ENCODE measurements at places on chromosomes 5 and 9. TPM values are rescaled to one million over a fixed set of nuclear protein-coding genes. Genes with fewer than 3 reads are reported as not detected.
A peak's percentile ranks its signal among the peaks of the same experiment; 100 is the strongest.

The CCNJL gene
- 17.4 TPM for total RNA-seq

- H3K4me1 ChIP-seq = no peaks in the 10 kb centered on the region
- H3K27ac ChIP-seq = no peak overlapping the region
Measured at GRCh38 chr9:135280666-135281065, 193.2 kb downstream of the OLFM1 start.

GRCh38 chr5:56677690-56678305 lies 137.6 kb upstream of the MAP3K1 start:
- H3K4me3 ChIP-seq = no peak overlapping the region
- no peaks in the 10 kb centered on the region for H3K4me1 ChIP-seq
- H3K27ac ChIP-seq = no peak overlapping the region
- no peak for DNase-seq
- H3K27me3 ChIP-seq = peaks cover 7% of the 10 kb centered on the region

DNA sequence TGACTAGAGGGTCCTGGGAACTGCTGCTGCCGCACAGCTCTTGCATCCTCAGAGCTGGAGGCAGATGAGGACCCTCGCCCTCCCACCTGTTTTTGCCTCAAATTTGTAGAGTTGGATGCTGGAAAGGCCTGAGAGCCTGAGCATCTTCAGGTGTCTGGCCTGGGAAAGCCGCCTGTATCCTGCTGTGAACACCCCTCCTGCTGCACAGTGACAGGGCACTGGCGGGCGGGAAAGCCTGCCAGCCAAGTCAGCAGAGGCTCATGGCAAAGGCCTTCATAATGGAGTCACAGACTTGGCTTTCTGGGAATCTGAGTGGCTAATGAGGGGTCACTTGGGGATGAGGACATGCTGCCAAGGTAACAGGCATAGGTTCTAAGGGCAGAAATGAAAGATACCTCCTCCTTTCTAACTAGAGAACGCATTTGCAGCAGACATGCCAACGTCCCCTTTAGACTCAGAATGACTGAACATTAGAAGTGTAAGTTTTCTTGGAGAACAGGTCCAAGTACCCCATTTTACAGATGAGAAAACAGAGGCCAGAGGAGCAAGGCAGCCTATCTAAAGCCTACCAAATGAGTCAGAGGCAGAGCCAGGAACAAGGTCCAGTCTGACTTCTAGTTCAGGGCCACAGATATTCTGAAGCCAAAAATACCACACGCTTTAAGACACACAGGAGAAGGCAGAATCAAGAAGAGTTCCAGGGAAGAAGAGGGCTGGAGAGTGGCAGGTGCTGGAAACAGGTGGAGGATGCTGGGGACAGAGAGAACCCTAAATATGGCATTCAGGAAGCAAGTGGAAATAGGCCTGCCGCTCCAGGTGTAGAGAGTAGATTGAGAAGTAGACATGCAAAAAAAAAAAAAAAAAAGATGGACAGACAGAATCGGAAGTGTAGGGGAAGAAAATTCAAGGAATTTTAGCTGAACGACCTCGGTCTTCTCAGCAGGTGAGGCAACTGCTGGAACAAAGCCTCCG lies 44.1 kb downstream of the EPB41L4B start:
- H3K36me3 ChIP-seq = no peaks in the 10 kb centered on the region
- H3K4me1 ChIP-seq = no peaks in the 10 kb centered on the region
- no peaks in the 10 kb centered on the region for H3K27me3 ChIP-seq
- H3K27ac ChIP-seq = no peak overlapping the region
- DNase-seq = no peak

DNA sequence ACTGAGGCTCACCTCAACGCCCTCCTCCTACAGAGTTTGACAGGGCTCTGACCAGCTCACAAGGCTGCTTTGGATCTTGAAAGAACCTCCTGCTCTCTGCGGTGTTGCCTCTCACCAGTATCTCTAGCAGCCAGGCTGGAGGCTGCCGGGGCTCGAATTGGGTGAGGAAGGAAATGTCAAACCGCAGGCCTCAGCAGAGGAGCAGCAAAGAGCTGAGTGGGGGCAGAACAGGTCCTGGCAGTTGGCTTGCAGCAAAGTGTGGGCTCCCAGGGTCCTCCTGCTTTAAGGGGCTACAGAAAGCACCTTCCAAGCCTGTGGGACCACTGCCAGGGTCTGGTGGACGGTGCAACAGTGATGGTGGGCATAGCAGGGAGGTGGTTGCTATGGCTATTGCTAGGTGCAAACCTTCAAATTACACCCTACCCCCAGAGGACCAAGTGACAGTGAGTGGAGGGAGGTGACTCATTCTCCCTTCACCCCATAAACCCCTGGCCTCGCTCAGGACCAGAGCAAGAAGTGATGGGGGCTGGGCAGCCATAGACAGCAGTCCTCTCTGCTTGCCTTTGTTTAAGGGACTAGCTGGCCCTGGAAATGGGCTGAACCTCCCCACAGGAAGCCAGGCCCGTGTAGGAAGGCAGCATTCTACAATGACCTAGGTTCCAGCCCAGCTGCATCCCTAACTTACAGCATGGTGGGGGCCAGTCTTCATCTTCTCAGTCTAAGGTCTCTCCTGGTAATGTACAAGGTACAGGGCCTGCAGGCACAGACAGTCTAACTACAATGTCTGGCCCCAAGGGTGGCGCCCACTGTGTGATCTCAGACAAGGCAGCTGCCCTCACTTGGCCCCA lies 18.7 kb downstream of the LCP2 start:
- DNase-seq = no peak
- H3K27ac ChIP-seq = no peak overlapping the region
- H3K36me3 ChIP-seq = no peaks in the 10 kb centered on the region
- H3K4me3 ChIP-seq = no peak overlapping the region

The SH3TC2 gene
- total RNA-seq = 4.3 TPM

- H3K27ac ChIP-seq = no peak overlapping the region
- DNase-seq = no peak
- H3K4me3 ChIP-seq = no peak overlapping the region
- H3K27me3 ChIP-seq = no peaks in the 10 kb centered on the region
- H3K4me1 ChIP-seq = no peaks in the 10 kb centered on the region
Measured at GRCh38 chr5:30401479-30402058, 791.9 kb upstream of the CDH6 start.

The PLEKHG4B gene
- total RNA-seq = not detected

DNA sequence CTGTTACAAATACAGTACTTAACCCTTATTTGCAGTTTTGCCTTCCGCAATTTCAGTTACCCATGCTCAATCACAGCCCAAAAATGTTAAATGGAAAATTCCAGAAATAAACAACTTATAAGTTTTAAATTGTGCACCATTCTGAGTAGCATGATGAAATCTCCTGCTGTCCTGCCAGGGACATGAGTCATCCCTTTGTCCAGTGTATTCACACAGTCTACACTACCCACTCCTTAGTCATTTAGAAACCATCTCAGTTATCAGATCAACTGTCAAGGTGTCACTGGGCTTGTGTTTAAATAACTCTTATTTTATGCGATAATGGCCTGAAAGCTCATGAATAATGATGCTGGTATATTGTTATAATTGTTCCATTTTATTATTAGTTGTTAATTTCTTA lies 95.8 kb downstream of the PLCXD3 start:
- H3K4me1 ChIP-seq = no peaks in the 10 kb centered on the region
- H3K36me3 ChIP-seq = no peaks in the 10 kb centered on the region
- no peak overlapping the region for H3K27ac ChIP-seq
- DNase-seq = peak; percentile 24

DNA sequence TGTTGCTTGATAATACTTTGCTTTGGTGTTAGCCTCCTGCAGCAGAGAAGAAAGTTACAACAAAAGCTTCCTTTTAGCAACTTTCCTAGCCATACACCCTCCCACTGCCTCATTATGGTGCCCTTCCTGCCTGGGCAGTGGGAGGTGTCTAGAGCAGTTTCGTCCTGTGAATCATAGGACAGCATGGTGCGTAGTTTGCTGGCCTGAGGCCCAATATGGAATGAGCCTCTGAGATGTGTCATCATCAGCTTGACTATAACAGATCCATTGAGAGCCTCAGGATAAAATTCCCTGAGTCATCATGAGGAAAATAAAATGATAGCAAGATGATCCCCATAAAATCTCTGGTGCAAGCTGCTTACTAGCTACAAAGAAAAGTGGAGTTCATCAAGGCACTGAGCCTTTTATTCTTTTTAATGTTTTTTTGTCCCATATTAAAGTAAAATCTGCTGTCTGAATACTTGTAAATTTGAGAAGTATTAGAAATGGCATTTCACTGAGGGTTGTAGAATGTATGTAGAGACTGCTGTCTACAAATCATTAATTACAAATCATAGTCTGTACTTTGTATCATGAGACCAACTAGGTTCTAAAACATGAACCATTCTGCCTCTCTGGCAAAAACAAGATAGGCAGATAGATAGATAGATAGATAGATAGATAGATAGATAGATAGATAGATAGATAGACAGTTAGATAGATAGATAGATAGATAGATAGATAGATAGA lies 303.0 kb upstream of the PDE4D start:
- peaks cover 8% of the 10 kb centered on the region for H3K4me1 ChIP-seq
- no peaks in the 10 kb centered on the region for H3K27me3 ChIP-seq
- H3K27ac ChIP-seq = no peak overlapping the region
- H3K36me3 ChIP-seq = no peaks in the 10 kb centered on the region

The WNT8A gene
- total RNA-seq = not detected

DNA sequence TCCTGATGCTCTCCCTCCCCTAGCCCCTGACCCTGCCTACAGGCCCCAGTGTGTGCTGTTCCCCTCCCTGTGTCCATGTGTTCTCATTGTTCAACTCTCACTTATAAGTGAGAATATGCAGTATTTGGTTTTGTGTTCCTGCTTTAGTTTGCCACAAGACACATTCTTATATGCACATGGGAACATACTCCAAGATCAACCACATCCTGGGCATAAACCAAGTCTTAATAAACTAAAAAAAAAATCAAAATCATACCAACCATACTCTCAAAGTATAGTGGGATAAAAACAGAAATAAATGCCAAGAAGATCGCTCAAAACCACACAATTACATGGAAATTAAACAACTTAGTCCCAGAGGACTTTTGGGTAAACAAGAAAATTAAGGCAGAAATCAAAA lies 11.2 kb upstream of the ZCCHC9 start:
- H3K4me3 ChIP-seq = no peak overlapping the region
- no peak for DNase-seq
- no peaks in the 10 kb centered on the region for H3K36me3 ChIP-seq
- no peak overlapping the region for H3K27ac ChIP-seq
- H3K4me1 ChIP-seq = no peaks in the 10 kb centered on the region
- H3K27me3 ChIP-seq = no peaks in the 10 kb centered on the region

GRCh38 chr9:2771087-2771486 lies 53.8 kb downstream of the KCNV2 start:
- no peaks in the 10 kb centered on the region for H3K4me1 ChIP-seq
- H3K4me3 ChIP-seq = no peak overlapping the region
- H3K36me3 ChIP-seq = peaks cover 3% of the 10 kb centered on the region
- no peaks in the 10 kb centered on the region for H3K27me3 ChIP-seq

DNA sequence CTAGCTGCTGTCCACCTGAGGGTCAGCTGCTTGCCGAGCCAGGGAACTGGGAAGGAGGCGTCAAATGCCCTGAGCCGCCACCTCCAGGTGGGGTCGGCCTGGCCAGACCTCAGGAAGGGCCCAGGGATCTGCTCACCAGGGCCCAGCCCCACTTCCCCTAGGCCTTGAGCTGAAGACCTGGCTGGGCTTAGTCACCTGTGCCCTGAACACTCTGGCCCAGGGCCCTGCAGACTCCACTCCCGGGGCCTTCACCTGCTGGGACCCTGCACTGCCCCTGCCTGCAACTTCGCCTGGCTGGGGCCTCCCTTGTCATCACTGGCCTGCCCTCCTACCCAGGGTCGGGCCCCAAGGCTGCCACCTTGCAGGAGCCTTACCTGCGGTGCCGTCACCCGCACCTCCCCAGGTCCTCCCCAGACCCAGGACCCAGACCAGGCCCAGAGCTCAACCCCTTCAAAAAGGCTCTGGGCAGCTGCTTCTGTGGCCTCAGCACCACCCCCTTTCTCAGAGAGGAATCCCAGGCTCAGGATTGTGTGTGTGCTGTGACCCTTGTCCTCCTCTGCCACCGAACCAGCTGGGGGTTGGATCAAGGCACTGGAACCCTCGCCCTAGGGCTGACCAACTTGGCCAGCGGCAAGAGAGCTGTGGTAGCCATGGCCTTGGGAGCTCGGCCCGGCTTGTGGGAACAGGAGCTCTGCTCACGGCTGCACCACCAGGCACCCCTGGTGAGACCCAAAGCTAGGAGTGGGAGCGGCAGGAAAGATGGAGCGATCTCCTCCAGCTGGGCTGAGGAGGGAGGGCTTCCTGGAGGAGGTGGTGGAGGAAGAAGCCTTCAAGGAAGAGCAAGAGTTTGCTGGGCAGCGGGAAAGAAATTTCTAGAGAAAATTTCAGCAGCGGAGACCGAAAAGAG lies 1.2 kb upstream of the NELFB start:
- DNase-seq = no peak
- H3K4me3 ChIP-seq = peak overlapping the region; percentile 41
- H3K4me1 ChIP-seq = peaks cover 14% of the 10 kb centered on the region

DNA sequence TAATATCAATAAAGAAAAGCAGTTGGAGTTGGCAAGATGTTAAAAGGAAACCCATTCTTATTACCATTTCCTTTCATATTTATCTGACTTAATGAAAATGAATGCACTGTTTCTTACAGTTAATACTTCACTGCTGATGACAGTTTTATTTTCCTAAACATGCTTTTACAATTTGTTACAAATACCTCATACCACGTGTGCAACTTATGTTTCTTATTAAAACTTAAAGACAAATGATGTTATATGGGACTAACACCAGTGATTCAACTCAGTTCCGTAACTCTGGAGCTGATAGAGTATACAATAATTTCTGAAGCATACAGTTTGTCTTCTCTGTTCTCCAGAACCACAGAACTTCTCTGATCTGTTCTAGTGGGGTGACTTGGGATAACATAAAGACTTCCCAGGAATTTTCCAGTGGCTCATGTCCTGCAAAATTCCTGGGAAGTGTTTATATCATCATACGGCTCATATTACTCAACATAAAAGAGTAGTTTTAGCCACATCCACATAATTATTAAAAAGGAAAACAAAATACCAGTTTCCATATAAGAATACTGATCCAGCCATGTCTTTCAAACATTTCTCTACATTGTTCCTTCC lies 1259.0 kb upstream of the C9orf72 start:
- no peaks in the 10 kb centered on the region for H3K4me1 ChIP-seq
- H3K27ac ChIP-seq = no peak overlapping the region
- no peaks in the 10 kb centered on the region for H3K27me3 ChIP-seq
- H3K36me3 ChIP-seq = no peaks in the 10 kb centered on the region

The GPR150 gene
- total RNA-seq = 0.31 TPM

The EIF4EBP3 gene
- total RNA-seq = 7.6 TPM

The LAMC3 gene
- 0.12 TPM for total RNA-seq

DNA sequence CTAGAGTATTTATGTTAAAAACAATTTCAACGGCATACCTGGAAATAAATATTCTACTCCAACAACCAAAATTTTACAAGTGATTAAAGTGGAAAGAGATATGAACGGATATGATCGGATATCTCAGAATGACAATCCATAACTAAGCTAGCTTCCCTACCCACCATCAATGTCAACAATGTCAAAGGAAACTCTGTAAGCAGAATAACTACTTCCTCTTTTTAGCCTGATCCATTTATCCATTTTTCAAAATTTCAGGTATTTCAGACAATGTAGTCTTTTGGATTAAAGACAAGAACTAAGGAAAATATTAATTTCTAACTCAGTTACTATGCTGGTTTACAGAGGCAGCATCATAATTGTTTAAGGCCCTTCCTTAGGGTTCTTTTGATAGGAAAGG lies 188.7 kb downstream of the DENND1A start:
- H3K4me1 ChIP-seq = no peaks in the 10 kb centered on the region
- no peaks in the 10 kb centered on the region for H3K27me3 ChIP-seq
- H3K4me3 ChIP-seq = no peak overlapping the region
- no peaks in the 10 kb centered on the region for H3K36me3 ChIP-seq
- DNase-seq = no peak
- no peak overlapping the region for H3K27ac ChIP-seq

GRCh38 chr9:12740845-12741244 lies 34.0 kb upstream of the LURAP1L start:
- no peak for DNase-seq
- H3K27me3 ChIP-seq = no peaks in the 10 kb centered on the region
- no peaks in the 10 kb centered on the region for H3K36me3 ChIP-seq
- no peak overlapping the region for H3K4me3 ChIP-seq
- H3K27ac ChIP-seq = no peak overlapping the region

All from endothelial cell of umbilical vein (primary cell).